ENCODE measurements at places on chromosomes 11 and 22. TPM values are rescaled to one million over a fixed set of nuclear protein-coding genes. Genes with fewer than 3 reads are reported as not detected.

The INS gene
- total RNA-seq: not detected

The ROBO4 gene
- total RNA-seq: not detected

The PRG3 gene
- not detected for total RNA-seq

The UPB1 gene
- total RNA-seq: not detected

The MALAT1 gene
- total RNA-seq: 83.9 TPM

Measured in A549 treated with ZK216348 at 1 μM for 4 hours (cell line).